SJSA1 (cell line): ENCODE measurements at places on chromosomes 5 and 9. TPM values are rescaled to one million over a fixed set of nuclear protein-coding genes. Genes with fewer than 3 reads are reported as not detected.

DNA sequence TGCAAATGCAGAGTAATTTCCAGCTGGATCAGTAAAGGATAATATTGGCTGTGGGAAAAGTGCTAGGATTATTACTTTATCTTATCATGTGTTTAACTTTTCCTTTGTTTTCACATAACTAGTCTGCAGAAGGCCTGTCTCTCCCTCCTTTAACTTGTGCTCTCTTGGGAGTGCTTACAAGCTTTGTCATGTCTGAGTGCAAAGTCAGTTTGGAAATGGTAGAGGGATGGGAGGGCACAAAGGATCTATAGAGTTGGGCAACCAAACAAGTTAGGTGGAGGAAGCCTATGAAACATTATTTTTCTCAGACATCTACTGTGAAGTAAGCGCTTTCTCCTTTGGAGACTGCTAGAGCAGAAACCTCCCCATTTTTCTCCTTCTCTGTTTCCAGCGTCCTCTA is 308.8 kb downstream of the ARHGAP26 start:
- no peak for DNase-seq

DNA sequence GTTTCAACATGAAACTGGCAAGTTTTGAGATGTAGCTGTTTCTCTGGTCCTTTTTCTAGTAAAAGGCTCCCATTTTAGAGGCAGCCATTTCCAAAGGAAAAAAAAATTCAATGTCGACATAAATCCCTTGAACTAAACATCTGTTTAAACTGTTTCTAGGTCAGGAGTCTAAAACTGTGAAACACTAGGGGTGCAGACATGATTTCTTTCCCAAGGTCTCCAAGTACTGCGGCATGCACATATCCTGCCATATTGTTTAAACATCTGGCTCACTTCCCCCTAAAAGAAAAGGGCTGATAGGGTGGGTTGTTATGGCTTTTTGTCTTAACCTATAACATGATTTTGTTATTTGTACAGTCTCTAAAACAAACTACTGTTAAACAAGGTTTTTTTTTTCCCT is 51.1 kb downstream of the NFIB start:
- no peak for DNase-seq

DNA sequence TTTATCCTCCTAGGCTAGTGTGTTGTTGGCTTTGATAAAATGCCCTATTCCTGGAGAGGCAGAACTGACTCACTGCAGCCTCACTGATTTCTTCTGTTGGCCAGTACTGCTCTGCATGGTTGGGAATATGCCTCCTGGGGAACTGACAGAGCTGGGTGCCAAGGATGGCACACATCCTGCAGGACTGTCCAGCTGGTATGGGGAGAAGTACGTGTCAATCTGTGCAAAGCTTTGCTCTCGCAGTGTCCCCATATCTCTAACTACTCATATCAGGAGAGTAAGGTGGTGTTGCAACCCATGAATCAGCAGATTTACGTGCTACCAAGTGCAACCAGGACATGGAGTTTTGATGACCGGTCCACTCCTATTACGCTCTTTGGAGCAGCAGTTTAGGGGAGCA is 74.7 kb downstream of the TEK start:
- no peak for DNase-seq

DNA sequence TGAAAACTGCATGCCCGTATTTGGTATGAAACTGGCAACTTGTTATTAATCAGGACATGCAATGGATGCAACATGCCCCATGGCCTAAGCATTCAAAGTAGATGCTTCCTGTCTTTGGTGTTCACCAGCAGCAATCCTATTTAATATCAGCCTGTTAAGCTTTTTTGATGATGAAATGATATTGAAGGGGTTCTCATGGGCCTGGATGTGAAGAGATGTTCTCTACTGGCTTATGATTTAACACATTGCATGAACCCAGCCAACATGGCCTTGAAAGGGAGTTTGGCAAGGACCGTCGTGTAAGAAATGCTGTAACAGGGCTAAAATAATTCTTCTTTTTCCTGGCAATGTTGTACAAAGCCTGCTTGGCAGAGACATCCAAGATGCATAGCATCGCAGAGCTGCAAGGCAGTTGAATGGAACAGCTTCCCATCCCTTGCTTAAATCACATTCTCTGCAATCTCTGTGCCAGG is 111.2 kb downstream of the SMARCA2 start:
- DNase-seq: no peak

DNA sequence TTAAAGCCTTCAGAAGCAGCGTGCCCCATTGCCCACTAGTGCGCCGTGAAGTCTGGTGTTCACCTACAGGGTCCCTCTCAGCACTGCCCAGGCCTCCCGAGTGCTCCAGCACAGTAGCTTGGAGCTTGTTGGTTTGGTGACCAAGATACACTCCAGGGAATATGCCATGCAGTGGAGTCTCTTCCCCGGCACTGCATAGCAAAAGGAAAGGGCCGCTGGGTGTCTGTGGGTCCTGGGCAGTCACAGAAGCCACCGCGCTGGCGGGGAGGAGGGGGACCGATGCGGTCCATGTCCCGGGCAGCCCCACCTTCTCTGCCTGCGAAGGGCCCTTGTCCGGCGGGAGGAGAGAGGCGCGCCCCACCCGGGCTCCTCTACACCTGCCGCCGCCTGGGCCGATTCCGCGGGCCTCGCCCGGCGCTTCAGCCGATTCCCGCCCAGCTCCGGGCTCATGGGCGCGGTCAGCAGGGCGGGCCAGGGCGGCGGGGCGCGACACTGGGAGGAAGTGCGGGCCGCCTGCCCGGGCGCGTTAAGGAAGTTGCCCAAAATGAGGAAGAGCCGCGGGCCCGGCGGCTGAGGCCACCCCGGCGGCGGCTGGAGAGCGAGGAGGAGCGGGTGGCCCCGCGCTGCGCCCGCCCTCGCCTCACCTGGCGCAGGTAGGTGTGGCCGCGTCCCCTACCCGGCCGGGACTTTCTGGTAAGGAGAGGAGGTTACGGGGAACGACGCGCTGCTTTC is at the start of gene SYK:
Gene SYK, plus strand, starts transcription at position 579 of the 732 bp plus-strand sequence. CDS start 42,080 bp downstream, outside the sequence.
- no peak for DNase-seq

DNA sequence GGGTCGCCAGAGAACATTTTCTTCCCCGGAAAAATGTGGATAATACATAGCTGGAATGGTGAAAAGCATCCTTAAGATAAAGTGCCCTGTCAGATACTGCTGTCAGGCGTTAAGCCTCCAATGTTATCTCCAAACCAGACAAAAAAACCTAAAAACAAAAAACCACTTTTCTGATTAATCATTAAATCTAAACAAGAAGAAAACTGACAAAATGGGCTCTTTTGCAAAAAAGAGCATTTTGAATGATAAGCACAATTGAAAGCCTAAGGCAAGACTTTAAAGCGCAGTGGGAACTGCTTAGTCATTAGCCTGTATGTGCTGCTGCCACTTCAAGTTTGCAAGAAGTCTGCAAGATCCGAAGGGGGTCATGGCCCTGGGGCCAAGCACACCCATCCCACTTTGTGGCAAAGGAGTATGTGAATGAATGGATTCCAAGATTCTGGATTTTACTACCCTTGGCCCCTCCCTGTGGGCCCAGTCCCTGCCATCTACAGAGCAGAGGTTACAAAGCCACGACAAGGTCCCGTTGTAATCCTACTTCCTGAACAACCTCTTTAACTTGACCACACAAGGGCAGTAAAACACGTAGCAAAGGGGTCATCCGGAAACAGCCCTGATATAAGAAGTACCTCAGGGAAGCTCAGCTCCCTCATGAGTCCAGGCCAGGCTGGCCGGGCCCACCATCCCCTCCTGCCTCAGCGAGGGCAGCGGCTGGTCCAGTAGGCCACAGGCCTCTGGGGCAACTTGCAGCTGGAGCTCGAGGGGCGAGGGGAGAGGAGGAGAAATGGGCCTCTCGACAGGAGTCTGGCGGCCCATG is 29.7 kb downstream of the SHB start:
- DNase-seq: peak; percentile 72

SLC22A4 gene
- 3.8 and 4.4 TPM in 2 replicates for total RNA-seq

ZNF474 gene
- 0.44 TPM in 1 of 2 replicates, not detected in the other for total RNA-seq

PCDHGB2 gene
- 3.8 TPM in 1 of 2 replicates, not detected in the other for total RNA-seq

VCAN gene
- 46.0 and 69.4 TPM in 2 replicates for total RNA-seq

CDO1 gene
- total RNA-seq: 6.8 TPM in 2 replicates
